GM23248 (cell line): ENCODE measurements at places on chromosomes 7 and 10.

DNA sequence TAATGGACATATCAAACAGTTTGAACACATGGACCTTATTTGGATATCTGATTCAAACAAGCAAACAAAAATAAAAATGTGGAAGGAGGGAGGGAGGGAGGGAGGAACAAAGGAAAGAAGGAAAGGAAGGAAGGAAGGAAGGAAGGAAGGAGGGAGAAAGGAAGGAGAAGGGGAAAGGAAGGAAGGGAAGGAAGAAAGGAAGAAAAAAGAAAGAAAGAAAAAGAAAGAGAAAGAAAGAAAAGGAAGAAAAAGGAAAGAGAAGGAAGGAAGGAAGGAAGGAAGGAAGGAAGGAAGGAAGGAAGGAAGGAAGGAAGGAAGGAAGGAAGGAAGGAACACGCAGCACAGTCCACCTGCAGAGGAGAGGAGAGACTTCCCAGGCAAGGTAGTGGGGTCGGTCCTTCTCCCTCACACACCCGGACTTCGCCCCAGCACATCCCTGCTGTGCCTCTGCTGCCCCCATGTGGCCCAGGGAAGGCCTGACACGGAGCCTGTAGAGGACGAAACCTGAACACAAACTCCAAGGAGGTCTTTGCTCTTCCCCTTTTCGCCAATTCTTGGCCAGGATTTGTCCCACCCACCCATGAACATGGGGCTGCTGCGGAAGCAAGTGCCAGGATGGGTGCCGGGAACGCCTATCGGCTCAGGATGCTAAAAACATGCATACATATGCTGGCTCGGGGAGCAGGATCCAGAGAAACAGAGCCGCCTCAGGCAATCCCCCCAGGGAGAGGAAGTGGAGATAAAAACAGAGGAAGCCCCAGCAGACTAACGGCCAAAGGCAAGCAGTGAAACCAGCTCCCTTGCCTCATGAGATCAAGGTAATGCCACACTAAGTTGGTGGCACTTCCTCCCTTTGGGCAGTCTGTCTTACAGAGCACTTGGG, 52.3 kb upstream of the DGKI start:
- DNase-seq = peak; percentile 85

DNA sequence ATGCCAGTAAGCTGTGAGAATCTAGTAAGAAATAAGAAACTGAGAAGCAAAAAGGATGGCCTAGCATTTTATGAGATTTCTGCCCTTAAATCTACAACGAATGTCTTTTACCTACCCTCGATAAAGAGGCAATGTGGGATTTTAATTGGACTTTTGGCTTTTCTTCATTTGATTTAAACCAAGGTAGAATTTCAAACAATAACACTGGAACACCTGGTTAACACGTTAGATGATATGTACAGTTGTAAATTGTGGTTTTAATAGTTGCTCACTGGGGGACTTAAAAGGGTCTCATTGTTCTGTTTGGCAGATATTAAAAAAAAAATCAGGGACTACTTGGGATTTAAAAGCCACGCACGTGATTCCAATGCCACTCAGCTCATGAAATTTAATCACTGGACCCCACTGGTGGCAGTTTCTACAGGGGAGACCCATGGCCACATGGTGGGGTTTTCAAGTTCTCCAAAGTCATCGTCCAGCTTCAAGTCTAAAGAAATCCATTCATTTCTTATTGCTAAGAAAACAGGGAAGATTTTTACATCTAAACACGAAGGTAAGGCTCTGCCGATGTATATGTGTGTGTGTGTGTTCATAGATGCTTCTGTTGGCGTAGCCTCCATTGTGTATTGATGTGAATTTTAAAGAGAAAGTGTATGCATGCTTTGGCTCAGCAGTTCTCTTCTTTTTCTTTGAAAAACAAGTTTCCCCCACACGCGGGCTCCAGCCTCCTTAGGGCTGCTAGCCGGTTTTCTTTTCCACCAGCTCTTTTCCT, 588.6 kb upstream of the MKI67 start:
- DNase-seq = no peak

DNA sequence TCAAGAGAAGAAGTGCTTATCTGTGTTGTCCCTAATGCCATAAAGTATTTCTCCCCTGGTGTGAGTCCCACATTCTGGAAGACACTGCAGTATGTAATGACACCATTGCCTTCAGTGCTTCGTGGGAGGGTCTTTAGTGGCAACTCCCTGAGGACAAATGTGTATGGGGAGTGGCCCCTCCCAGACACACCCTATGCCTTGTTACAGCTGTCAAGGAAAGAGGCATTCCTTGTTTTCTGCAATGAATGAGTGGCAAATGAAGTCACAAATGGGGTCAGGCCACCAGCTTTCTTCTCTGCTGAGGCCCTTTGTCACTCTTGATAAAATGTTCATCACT, 183.2 kb downstream of the FGFR2 start:
- DNase-seq = no peak

GRCh38 chr7:4201566-4201965, 480.5 kb upstream of the FOXK1 start:
- no peak for DNase-seq

- peak; percentile 92 for DNase-seq
Observed at GRCh38 chr10:30436191-30436611, 2.2 kb downstream of the MAP3K8 start.

DNA sequence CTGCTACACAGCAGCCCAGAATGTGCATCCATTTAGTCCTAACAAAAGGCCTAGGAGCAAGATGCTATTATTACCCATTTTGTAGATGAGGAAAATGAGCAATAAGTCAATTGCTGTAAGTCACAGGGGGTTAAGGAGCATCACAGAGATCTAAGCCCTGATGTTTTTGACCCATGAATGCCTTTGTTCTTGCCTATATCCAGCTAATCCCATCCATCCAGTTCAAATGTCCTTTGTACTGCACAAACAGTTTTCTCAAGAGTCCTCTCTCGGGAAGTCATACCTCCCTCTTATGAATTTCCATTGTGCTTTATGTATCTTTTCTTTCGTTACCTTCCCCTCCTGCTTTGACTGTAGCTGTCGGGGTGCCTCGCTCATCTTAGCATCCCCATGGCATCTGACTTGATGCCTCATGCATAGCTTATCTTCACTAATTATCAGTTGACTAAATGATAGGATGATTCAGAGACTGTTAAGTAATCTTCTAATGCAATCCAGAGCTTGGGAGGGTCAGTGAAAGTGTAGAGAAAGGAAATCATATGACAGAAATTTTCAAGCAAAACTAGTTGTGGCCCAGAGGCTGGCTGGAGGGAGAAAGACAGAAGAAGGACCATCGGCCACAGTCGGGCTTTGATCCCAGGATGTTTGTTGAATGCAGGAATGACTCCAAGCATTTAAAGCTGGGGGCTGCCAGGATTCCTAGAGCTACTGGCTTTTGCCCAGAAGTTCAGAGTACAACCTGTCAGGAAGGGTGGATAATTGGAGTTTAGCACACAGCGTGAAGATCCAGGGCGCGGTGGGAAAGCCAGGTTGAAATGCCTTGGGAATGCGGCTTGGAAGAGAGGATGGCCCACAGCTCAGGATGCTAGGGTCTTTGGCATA, 23.5 kb downstream of the BLVRA start:
- peak; percentile 86 for DNase-seq

DNA sequence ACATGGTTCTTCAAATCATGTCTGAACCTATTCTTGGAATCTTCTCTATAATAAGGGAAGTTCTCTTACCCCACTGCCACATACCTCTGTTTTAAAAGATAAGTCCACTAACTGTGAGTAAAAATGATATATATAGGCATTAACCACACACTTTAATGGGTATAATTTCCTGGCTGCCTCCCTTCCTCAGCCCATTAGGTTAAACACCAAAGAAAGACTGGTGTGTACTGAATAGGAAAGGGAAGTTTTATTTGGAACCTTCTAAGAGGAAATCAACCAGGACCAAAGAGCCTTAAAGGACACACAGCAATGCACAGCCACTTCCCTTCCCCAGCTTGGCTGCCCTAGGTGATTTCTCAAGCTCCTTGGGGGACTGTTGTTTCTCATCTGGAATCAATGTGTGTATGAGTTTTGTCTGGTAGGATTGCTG, 5.0 kb upstream of the WBP1L start:
- no peak for DNase-seq

DNA sequence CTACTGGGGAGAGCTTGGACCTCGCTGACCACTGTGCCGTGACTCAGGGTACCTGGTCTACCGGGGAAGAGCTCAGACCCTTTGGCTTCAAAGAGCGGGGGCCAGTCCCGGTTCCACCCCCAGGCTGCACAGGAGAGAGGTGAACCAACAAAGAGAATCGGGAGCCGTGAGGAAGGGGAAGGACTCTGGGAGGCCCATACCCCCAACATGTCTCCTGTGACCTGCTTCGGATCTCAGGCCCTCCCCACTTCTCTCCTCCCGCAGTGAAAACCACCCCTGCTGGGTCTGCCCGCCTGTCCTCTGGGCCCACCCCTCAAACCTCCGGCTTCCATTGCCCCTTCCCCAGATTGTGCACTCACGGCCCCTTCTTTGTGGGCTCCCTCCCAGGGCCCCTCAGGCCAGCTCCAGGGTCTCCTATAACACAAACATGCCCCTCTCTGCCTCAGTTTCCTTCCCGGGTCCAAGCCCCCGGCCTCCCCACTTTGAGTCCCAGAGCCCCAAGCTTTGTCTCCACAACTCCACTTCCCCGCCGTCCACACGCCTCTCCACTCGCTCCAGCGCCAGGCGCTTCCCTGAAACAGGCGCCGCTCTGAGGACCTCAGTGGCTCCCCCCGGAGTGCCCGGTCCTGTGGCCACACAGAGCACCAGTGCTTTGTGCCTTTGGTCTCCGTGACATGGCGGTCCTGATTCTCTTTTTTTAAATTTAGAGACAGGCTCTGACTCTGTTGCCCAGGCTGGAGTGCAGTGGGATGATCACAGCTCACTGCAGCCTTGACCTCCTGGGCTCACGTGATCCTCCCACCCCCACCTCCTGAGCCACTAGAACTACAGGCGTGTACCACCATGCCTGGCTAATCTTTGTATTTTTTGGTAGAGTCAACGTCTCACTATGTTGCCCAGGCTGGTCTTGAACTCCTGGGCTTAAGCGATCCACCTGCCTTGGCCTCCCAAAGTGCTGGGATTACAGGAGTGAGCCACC, 7.5 kb upstream of the INTS1 start:
- no peak for DNase-seq

- DNase-seq = peak; percentile 52
Observed at GRCh38 chr7:151018421-151019129, 5.7 kb downstream of the ATG9B start.

GRCh38 chr7:132723506-132724081, 147.3 kb upstream of the PLXNA4 start:
- DNase-seq = no peak
